Myocyte (in vitro differentiated cells): ENCODE measurements at places on chromosomes 13 and 19. TPM values are rescaled to one million over a fixed set of nuclear protein-coding genes. Genes with fewer than 3 reads are reported as not detected.

GRCh38 chr13:25112695-25113255, 16.8 kb downstream of the PABPC3 start:
- DNase-seq = peak; percentile 24

- DNase-seq = peak; percentile 95
These were observed 10.7 kb downstream of the MARCHF2 start for GRCh38 chr19:8423817-8424223.

Gene C1QTNF9B
- not detected in 2 replicates for total RNA-seq

DNA sequence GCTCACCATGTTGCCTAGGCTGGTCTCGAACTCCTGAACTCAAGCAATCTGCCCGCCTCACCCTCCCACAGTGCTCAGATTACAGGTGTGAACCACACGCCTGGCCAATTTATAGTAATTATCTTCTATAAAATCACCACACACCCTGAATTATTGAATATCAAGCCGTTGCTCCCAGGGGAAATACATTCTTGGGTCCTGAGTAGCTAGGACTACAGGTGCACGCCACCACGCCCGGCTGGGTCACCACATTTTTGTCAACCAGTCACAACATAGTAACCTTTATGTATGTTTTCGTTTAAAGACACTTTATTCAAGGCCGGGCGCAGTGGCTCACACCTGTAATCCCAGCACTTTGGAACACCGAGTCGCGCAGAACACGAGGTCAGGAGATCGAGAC, 8.3 kb downstream of the CBLC start:
- no peak for DNase-seq
